ENCODE measurements at places on chromosomes 7 and 10.

GRCh38 chr10:129523723-129524316, 56.8 kb downstream of the MGMT start:
- no peak for DNase-seq

- no peak for DNase-seq
Observed at GRCh38 chr10:24465891-24466818, 257.2 kb downstream of the KIAA1217 start.

DNA sequence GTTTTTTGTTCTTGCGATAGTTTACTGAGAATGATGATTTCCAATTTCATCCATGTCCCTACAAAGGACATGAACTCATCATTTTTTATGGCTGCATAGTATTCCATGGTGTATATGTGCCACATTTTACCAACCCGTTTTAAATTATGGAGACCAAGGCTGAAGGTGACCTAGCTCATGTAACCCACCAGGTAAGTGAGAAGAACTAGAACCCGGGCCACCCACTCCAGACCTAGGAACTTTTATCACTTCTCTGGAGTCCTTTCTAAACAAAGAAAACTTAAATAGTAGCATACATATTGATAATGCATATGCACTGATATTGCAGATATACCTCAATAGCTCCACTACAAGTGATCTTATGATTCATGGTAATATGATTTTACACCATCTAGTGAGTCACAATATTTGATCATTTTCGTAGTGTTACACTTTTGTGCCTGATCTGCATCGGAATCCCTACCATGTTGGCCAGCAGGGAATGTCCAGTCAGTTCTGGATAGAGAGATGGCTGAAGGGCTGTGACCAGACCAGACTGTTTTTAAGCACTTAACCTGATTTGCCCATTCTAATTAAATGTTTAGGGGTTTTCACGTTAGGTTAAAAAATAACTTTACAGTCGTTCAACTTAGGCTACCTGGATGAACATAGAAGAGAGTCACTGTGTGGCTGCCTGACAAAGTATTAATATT, 15.2 kb downstream of the CUZD1 start:
- no peak for DNase-seq

GRCh38 chr10:70918851-70919530, 30.6 kb upstream of the PCBD1 start:
- DNase-seq = no peak

- no peak for DNase-seq
Observed at GRCh38 chr10:23525406-23525805, 86.5 kb downstream of the OTUD1 start.

All from NCI-H2081 treated with DMSO at 0.1 percent for 48 hours (cell line).